NAMALWA (cell line): ENCODE measurements at places on chromosomes 6 and 20.
A peak's percentile ranks its signal among the peaks of the same experiment; 100 is the strongest.

DNA sequence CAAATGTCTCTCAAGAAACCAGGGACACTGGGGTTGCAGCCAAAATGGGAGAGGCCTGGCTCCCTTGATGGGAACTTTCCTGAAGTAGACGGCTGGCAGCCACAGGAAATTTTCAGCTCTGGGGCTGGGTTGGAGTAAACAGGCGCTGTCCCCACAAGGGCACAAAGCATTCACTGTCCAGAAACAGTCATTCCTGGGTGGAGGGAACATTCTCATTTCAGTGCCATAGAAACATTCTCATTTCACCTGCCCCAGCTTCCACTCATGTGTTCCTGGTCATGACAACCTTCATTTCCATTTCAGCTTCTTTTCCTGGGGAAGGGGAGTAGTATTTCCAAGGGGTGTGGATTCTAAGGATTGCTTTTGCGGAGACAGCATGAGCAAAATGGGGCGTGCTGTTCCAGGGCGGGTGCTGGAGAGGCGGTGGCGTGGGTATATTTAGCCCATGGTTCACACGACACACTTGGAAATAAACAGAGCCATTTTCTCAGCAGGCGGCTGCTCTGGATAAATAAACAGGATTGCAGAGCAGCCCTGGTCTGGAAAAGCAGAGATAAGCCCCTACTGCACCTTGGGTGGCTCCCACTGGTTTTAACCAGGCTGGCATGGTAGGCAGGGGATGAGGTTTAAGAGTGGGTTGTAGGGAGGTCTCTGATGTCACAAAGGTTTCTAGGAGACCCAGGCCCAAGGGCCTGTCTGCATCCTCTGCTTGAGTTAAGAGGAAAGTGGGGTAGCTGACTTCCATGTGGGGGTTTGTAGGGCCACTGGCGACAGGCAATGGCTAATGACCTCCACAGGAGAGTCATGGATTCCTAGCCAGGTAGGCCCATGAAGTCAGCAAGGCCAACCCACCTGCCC lies 32.9 kb downstream of the COX4I2 start:
- no peak for DNase-seq

DNA sequence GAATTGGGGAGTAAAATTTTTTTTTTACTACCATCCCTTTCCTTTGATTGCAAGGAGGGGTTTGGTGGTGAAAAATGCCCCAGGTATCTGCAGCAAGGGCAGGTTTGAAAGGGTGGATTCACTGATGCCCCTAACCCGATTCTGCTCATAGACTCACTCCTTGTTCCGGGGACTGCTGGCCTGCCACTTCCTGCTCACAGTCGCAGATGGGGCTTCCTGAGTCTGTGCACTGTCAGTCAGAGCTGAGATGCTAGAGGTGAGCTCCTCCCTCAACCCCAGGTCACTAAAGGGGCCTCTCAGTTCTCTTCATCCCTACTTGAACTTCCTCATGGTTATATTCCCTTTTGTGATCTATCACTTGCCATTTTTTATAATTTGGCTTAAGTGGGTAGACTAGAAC lies 357.9 kb downstream of the FARS2 start:
- peak; percentile 7 for DNase-seq

DNA sequence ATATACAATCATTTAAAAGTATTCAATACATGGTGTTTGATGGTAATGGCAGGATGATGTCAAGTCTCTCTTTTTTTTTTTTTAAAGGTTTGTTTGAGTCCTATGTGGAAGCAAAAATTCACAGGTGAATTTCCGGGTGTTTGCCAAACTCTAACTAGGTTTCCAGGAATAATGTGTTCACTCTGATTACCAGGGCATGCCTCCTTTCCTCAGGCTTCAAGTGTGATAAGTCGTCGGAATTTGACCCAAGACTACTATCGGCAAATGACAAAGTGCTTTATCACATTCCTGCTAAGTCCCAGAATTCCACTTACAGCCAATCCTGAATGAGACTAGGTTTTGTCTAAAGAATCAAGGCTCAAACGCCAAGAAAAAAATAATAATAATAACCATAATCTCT lies 7.3 kb downstream of the OARD1 start:
- no peak for DNase-seq

DNA sequence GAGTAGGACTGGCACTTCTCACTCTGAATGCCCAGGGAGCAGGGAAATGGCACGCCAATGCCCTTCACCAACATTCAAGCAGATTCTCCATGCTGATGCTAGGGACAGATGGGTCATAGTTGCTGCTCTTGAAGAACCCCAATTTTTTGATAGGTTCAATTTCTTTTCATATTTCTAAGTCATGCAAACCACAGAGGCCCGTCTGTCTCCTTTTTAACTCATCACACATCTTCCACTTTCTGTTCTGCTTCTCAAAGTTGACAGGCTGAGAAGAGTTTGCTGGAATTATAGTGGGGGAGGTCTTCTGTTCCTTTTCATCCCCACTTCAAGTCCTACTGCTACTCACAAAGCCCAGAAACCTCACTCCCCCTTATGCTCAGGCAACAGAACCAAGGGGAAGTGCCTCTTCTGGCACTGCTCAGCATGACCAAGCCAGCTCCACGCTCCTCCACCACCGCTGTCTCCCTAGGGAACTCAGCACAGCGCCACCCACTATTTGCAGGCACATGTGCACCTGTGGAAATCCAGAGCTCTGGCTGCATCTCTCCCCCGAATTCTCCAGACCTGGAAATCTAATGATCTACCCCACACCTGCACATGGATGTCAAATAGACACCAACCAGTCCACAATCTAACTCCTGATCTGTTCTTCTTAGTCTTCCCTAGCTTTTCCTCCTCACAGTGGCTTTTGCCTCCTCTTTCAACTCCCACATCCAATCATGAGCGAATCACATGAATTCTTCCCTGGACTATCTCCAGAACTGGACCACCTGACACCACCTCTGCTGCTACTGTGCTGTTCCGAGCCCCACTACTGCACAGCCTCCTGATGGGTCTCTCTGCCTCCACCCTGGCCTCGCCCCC lies 10.7 kb downstream of the ZBTB24 start:
- no peak for DNase-seq

DNA sequence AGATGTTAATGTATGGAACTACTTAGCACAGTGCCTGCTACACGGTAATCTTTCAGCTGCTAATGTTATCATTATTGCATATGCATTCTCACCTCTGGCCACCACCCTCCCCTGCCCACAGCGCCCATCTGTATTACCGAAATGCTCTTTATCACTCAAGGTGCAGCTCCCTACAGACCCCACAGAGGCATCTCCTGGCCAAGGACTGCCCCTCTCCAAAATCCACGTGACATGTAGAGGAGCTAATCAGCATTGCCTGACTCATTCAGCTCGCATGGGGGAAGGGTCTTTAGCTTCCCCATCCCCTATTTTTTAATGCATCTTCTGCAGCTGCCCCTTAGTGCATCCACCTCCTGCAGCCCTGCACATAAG lies 41.8 kb downstream of the SLC22A23 start:
- no peak for DNase-seq

GRCh38 chr6:157322792-157323254 lies 496 bp downstream of the TMEM242 start:
- DNase-seq = peak; percentile 91

DNA sequence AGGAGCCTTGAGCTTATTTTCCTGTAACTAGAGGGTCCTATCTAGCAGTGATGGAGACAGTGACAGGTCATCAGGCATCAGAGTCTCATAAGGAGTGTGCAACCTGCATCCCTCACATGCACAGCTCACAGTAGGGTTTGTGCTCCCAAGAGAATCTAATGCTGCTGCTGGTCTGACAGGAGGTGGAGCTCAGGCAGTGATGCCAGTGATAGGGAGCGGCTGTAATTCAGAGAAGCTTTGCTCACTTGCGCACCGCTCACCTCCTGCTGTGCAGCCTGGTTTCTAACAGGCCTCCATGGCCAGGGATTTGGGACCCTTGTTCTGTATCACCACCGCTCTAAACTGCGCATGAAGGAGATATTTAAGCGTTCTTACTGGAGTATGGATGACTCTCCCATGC lies 5.3 kb downstream of the KIF25 start:
- no peak for DNase-seq

- no peak for DNase-seq
Observed at GRCh38 chr6:72623808-72624207, 1.9 kb downstream of the KCNQ5 start.
